ENCODE measurements at places on chromosomes 7 and 10.

GRCh38 chr7:37918526-37918925, 1.9 kb upstream of the SFRP4 start:
- no peak for DNase-seq

GRCh38 chr10:36538953-36539586, 586.3 kb upstream of the ANKRD30A start:
- no peak for DNase-seq

DNA sequence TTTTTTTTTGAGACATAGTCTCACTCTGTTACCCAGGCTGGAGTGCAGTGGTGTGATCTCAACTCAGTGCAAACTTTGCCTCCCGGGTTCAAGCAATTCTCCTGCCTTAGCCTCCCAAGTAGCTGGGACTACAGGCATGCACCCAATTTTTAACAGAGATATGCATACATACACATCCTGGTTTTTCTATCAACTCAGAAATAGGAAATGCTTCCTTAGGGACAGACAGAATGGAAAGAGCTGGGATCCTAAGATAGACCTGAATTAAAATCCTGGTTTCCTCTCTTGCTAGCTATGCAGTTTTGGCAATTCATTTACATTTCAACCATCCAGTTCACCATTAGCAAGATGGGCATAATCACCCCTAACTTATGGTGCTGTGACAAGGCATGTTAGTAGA, 347.5 kb downstream of the GPAM start:
- DNase-seq = no peak

DNA sequence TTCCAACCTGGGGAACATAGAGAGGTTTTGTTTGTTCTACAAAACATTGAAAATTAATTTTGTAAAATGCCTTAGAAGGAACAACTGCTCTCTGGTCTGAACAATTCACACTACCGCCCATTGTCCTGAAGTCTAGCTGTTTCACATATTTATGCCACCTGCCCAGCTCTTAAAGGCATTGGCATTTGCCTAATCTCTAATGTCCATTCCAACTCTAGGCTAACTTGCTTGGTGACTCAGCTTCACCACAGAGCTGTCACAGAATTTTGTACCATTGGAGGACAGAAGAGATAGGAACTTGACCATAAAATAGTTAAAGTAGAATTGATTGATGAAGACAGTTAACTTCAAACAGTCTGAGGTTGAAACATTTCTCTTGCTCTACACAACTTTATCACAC, 53.5 kb upstream of the PPP1R17 start:
- DNase-seq = no peak

GRCh38 chr10:117996709-117997108, 50.0 kb downstream of the RAB11FIP2 start:
- no peak for DNase-seq

GRCh38 chr7:101402081-101402779, 39.6 kb downstream of the COL26A1 start:
- no peak for DNase-seq

GRCh38 chr7:151195616-151196450, 8.8 kb upstream of the ASB10 start:
- DNase-seq = no peak

GRCh38 chr7:52670608-52671225, 364.7 kb upstream of the POM121L12 start:
- DNase-seq = no peak

DNA sequence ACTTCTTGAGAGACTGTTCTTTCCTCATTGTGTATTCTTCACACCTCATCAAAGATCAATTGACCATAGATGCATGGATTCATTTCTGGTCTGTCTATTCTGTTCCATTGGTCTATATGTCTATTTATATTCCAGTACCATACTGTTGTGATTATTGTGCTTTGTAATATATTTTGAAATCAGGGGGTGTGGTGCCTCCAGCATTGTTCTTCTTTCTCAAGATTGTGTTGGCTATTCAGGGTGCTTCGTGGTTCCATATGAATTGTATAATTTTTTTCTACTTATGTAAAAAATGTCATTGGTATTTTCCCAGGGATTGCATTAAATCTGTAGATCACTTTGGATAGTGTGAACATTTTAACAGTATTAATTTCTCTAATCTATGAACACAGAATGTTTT, 106.5 kb downstream of the EPC1 start:
- no peak for DNase-seq

DNA sequence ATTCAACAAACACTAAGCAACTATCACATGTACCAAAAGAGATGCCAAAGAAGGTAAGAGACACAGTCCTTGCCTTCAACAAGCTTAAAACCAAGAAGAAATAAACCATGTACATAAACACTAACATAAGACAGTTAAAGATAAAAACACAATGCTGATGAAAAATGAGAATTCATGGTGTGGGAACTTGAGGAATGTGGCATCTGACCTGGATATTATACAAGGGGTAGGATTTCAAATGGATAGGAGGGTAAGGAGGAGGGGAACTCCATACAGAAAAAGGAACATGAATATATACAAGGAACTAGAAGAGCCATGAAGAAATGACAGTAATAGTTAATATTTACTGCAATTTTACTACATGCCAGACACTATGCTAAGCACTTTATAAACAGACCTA, 11.0 kb downstream of the HIBADH start:
- no peak for DNase-seq
